ENCODE measurements at places on chromosomes 6 and 20. TPM values are rescaled to one million over a fixed set of nuclear protein-coding genes. Genes with fewer than 3 reads are reported as not detected.

DNA sequence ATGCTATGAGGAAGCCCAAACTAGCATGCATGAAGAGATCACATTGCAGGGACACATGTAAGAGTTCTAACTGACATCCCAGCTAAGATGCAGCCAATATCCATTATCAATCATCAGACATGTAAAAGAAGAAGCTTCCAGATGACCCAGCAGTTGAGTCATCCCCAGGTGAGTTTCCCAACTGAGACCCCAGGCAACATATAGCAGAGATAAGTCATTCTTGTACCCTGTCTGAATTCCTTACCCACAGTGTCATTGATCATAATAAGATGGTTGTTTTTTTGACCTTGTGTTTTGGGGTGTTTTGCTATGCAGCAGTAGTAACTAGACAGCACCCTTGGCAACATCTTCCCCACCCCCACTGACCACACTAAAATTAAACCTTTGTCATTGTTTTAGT, 18.9 kb downstream of the SIRPD start:
- no peaks in the 10 kb centered on the region for H3K36me3 ChIP-seq
- no peaks in the 10 kb centered on the region for H3K27me3 ChIP-seq
- H3K27ac ChIP-seq: no peak overlapping the region
- no peak for DNase-seq

The SNX3 gene
- total RNA-seq: 66.6 TPM

DNA sequence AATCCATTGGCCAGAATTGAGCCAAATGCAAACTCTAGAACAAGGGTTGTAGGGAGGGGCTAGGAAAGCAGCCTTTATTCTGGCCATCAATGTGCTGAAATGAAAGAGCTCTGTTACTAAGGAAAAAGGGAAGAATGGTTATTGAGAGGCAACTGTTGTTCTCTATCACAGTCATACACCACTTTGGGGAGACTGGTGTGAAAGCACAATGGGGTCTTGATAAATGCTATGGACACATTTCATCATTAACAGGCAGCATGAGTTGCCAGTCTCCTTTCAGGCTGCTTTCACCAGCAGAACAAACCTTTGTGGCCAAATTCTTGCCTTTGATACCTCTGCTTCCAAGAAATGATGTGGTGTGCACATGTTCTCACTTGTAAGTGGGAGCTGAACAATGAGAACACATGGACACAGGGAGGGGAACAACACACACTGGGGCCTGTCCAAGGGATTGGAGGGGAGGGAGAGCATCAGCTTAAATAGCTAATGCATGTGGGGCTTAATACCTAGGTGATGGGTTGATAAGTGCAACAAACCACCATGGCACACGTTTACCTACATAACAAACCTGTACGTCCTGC, 86.2 kb downstream of the CDS2 start:
- no peak overlapping the region for H3K27ac ChIP-seq
- H3K4me1 ChIP-seq: no peaks in the 10 kb centered on the region
- no peak for DNase-seq

GRCh38 chr20:37382482-37383120, 36.7 kb downstream of the SRC start:
- H3K4me3 ChIP-seq: no peak overlapping the region
- H3K4me1 ChIP-seq: peaks cover 4% of the 10 kb centered on the region
- no peak for DNase-seq
- no peak overlapping the region for H3K27ac ChIP-seq

GRCh38 chr6:80907831-80908230, 801.4 kb downstream of the BCKDHB start:
- DNase-seq: no peak
- no peaks in the 10 kb centered on the region for H3K36me3 ChIP-seq
- no peak overlapping the region for H3K27ac ChIP-seq

The COL20A1 gene
- total RNA-seq: not detected

The DDO gene
- not detected for total RNA-seq

DNA sequence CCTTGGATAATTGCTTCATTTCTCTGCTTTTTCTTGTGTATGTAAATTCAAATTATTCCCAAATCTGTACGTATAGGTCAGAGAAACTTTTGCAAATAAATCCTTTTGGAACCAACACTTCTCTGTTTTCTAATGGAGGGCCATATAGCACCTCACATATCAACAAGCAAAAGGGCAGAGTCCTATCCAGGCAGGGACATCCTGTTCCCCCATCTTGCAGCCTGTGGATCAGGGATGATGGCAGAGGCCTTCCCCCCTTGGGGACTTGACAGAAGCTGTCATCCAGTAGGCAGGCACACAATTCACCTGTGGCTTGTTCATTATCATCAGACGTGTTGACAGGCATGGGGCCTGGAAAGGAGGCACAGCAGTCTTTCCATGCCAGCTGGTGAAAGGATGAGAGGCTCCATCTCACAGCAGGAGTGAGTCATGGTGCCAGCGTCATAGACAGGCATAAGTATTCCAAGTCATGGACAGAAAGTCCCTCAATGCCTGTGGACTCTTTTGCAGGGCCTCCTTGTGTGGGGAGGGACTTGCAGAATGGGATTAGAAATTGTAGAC, 31.8 kb upstream of the PLEKHG1 start:
- no peak for DNase-seq
- no peaks in the 10 kb centered on the region for H3K27me3 ChIP-seq
- H3K4me3 ChIP-seq: no peak overlapping the region
- no peaks in the 10 kb centered on the region for H3K4me1 ChIP-seq

- no peak for DNase-seq
- peaks cover 18% of the 10 kb centered on the region for H3K4me1 ChIP-seq
- no peaks in the 10 kb centered on the region for H3K27me3 ChIP-seq
- no peak overlapping the region for H3K27ac ChIP-seq
- H3K36me3 ChIP-seq: no peaks in the 10 kb centered on the region
Measured at GRCh38 chr20:60262967-60263603, 304.9 kb downstream of the CDH26 start.

DNA sequence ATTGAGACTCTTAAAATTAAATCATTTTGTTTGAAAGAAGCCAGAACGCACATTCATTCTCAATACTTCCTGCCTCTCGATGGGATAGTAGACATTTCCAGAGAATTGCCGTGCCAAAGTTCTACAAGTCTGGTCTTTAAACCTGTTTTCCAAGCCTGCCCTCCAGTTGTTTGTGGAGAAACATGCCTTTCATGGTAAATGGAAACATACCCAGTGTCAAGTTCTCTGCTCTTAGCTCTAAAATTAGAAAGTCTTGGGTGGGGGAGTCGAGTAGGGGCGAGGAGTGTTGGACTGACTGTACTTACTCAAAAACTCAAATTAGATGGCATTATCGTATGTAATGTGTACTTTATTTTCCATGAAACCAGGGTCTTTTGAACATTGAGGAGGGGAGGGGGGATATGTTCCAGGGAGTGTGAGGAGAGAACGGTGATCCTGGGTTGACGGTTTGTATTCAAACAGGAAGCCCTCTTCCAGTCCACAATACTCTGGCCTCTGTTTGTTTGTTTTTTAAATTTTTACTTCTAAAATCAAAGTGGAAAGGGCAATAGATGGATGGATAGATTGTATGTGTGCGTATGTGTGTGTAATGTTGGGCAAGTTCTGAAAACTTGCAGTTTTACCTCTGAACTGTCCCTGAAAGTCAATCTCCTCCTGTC, 106.8 kb upstream of the ARMC2 start:
- H3K4me1 ChIP-seq: no peaks in the 10 kb centered on the region
- H3K27me3 ChIP-seq: no peaks in the 10 kb centered on the region
- H3K36me3 ChIP-seq: no peaks in the 10 kb centered on the region
- no peak for DNase-seq
- no peak overlapping the region for H3K27ac ChIP-seq

GRCh38 chr6:100457311-100457990, 7.3 kb downstream of the SIM1 start:
- H3K4me3 ChIP-seq: no peak overlapping the region
- H3K27me3 ChIP-seq: peaks cover 87% of the 10 kb centered on the region
- no peak for DNase-seq

The RNF39 gene
- total RNA-seq: not detected

- no peak overlapping the region for H3K4me3 ChIP-seq
- DNase-seq: no peak
- no peak overlapping the region for H3K27ac ChIP-seq
- H3K4me1 ChIP-seq: no peaks in the 10 kb centered on the region
Measured at GRCh38 chr6:11309947-11310665, 77.6 kb upstream of the NEDD9 start.

DNA sequence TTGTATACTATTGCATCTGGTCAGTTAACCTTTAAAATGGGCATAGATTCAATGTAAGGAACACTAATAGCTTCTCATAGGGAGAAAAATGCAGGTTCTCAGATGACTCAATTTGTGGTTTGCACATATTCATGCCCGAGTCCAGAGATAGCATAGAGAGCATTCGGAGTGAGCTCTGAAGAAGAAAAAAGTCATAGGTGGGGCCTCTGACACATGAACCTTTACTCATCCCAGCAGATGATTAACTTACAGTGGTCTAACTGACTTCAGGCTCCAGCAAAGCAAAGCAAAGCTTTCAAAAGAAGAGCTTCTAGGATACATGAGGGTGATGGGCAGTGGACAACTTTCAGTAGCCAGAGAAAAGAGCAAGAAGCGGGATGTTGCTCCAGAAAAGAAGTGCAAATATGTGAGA, 55.3 kb upstream of the BTN3A2 start:
- H3K4me3 ChIP-seq: no peak overlapping the region
- H3K36me3 ChIP-seq: no peaks in the 10 kb centered on the region
- no peak for DNase-seq
- no peak overlapping the region for H3K27ac ChIP-seq

- peak within 1 kb of the TSS; percentile 19 for H3K4me3 ChIP-seq
- H3K27ac ChIP-seq: no peak within 1 kb of the TSS
- peak; percentile 20 for DNase-seq
- H3K27me3 ChIP-seq: no peaks in the 10 kb centered on the region
- H3K36me3 ChIP-seq: no peaks in the 10 kb centered on the region
- no peaks in the 10 kb centered on the region for H3K4me1 ChIP-seq
Measured at GRCh38 chr6:142301651-142302391, at the start of gene ADGRG6. Gene ADGRG6 (plus strand): TSS chr6:142302007. CDS start chr6:142302330, 323 bp downstream.

- no peak for DNase-seq
- peaks cover 35% of the 10 kb centered on the region for H3K4me1 ChIP-seq
Measured at GRCh38 chr6:139325125-139325524, 33.3 kb upstream of the TXLNB start.

DNA sequence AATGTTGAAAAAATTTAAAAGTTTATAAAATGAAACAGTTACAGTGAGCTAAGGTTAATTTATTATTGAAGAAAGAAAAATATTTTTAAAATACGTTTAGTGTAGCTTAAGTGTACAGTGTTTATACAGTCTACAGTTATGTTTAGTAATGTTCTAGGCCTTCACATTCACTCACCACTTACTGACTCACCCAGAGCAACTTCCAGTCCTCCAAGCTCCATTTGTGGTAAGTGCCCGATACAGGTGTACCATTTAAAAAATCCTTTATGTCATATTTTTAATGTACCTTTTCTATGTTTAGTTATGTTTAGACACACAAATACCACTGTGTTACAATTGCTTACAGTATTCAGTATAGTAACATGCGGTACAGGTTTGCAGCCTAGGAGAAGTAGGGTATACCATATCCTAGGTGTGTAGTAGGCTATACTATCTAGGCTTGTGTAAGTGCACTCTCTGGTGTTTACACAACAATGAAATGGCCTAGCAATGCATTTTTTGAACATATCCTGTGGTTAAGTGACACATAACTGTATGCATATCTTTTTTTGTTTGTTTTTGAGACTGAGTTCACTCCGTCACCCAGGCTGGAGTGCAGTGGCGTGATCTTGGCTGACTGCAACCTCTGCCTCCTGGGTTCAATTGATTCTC, 26.3 kb downstream of the FLRT3 start:
- H3K4me3 ChIP-seq: no peak overlapping the region
- H3K27ac ChIP-seq: no peak overlapping the region
- H3K4me1 ChIP-seq: no peaks in the 10 kb centered on the region
- H3K27me3 ChIP-seq: no peaks in the 10 kb centered on the region

DNA sequence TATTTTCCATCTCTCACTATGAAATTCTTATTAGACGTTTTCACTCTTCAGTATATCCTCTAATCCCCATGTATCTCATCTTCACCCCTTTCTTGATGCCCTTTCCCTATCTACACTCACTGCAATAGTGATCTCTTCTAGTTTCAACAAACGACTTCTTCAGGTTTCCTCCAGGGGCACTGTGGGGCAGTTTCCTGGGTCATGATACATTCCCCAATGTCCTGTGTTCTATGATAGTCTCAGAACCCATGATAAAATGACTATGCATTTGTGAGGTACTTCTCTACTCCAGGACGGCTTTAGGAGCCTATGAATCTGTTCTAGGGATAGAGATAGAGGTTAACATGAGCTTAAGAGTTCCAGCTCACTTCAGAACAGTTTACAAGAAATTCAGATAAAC, 183.3 kb downstream of the FOXC1 start:
- no peak overlapping the region for H3K27ac ChIP-seq
- H3K4me1 ChIP-seq: no peaks in the 10 kb centered on the region
- no peak for DNase-seq
- H3K4me3 ChIP-seq: no peak overlapping the region
- H3K36me3 ChIP-seq: no peaks in the 10 kb centered on the region

- H3K36me3 ChIP-seq: no peaks in the 10 kb centered on the region
- H3K4me1 ChIP-seq: no peaks in the 10 kb centered on the region
- no peak overlapping the region for H3K27ac ChIP-seq
- no peak overlapping the region for H3K4me3 ChIP-seq
- H3K27me3 ChIP-seq: no peaks in the 10 kb centered on the region
Measured at GRCh38 chr6:126308362-126308761, 31.6 kb upstream of the CENPW start.

The C6orf15 gene
- total RNA-seq: not detected

The TMEM239 gene
- not detected for total RNA-seq

DNA sequence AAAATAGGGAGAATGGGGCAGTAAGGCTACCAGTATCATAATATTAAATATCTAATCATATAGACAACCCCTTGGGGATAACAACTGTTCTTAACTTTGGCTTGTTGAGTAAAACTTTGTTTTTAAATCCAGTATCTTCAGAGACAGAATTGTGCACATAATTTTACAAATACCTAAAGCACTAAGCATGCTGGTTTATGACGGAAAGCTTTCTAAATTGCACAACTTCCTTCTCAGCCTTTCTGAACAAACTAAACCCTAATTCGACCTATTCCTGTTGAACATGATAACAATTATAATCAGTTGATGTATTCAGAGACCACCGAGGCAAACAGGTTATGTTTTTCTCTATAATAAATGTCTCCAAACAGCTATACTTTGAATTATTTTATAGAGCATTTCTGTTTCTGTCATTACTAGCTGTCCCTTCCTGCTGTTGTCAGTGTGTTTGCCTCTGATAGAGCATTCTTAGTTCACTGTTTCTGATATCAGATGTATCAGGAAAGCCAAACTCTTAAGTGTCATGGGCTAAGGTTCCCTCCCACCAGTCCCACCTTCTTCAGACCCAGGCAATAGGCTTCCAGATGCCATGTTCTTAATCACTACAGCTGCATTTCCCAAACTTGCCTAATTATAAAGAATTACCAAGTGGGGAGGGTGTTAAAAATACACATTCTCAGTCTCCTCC, 8.7 kb downstream of the ZHX3 start:
- H3K27me3 ChIP-seq: no peaks in the 10 kb centered on the region
- no peak overlapping the region for H3K4me3 ChIP-seq
- no peaks in the 10 kb centered on the region for H3K36me3 ChIP-seq
- H3K27ac ChIP-seq: no peak overlapping the region
- no peaks in the 10 kb centered on the region for H3K4me1 ChIP-seq
- no peak for DNase-seq

The ELOVL2 gene
- total RNA-seq: not detected

- H3K27me3 ChIP-seq: no peaks in the 10 kb centered on the region
- H3K4me3 ChIP-seq: no peak overlapping the region
- H3K4me1 ChIP-seq: no peaks in the 10 kb centered on the region
- no peak for DNase-seq
- H3K36me3 ChIP-seq: no peaks in the 10 kb centered on the region
Measured at GRCh38 chr6:5531161-5531560, 269.8 kb downstream of the FARS2 start.

The DCBLD1 gene
- 9.7 TPM for total RNA-seq

The WFDC12 gene
- not detected for total RNA-seq
